ENCODE measurements at places on chromosomes 7 and 10. TPM values are rescaled to one million over a fixed set of nuclear protein-coding genes. Genes with fewer than 3 reads are reported as not detected.

OR2A42 gene
- not detected for total RNA-seq

DNA sequence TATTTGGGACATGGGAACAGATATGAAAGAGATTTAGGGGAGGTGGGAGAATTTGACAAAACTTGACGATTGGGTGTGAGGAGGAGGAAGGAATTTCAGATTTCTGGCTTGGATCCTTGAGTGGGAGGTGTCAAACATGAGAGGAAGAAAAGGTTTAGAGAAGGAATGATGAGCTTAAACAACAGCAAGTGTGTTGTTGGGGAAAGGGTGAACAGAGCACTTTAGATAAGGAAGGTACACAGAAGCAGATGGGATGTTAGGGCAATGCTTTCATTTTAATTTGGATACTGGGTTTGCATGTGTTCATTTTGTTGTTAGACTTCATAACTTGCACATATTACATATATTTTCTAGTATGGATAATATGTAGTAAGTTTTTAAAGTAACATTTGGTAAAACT lies 23.2 kb downstream of the REEP3 start:
- H3K4me3 ChIP-seq, result no peak overlapping the region
- no peaks in the 10 kb centered on the region for H3K27me3 ChIP-seq
- DNase-seq, result no peak
- H3K36me3 ChIP-seq, result peaks cover 9% of the 10 kb centered on the region
- peak overlapping the region; percentile 13 for H3K27ac ChIP-seq

DNA sequence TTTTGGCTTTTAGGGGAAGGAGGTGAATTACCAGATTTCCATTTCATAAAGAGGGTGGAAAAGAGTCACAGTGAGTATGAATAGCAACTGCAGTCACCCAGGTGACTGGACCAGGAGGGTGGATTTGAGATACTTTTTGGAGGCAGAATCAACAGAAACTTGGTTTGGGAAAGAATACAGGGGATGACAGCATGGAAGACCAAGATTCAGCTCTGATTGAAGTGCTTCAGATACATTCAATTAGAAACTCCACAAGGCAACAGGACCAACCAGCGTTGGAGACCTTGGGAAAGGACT lies 83.0 kb downstream of the SGMS1 start:
- H3K36me3 ChIP-seq, result no peaks in the 10 kb centered on the region
- H3K27ac ChIP-seq, result no peak overlapping the region

GRCh38 chr10:35331894-35332640 lies 4.2 kb upstream of the CCNY start:
- no peak overlapping the region for H3K4me3 ChIP-seq
- peaks cover 38% of the 10 kb centered on the region for H3K4me1 ChIP-seq
- peaks cover 9% of the 10 kb centered on the region for H3K36me3 ChIP-seq
- H3K27me3 ChIP-seq, result no peaks in the 10 kb centered on the region

DNA sequence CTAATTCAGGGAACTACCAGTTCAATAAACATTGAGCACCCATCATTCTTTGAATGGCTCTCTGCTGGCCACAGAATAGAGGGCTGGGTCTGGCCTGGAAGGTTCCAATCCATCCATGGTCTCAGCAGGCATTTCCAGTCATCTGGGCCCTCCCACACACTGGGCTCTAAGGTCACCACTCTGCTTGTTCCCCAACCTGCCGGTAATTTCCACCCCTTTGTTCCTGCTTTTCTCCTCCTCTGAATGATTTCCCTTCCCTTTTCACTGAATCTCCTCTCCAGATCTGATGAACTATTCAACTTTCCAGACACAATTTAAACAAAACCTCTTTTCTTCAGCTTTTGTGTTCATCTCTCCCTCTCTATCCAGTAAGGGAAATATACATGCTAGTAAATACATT lies 2.6 kb downstream of the BZW2 start:
- H3K4me1 ChIP-seq, result peaks cover 47% of the 10 kb centered on the region
- H3K4me3 ChIP-seq, result peak overlapping the region; percentile 100
- H3K27me3 ChIP-seq, result no peaks in the 10 kb centered on the region
- peaks cover 6% of the 10 kb centered on the region for H3K36me3 ChIP-seq
- no peak for DNase-seq

- H3K4me1 ChIP-seq, result no peaks in the 10 kb centered on the region
- H3K27ac ChIP-seq, result no peak overlapping the region
- H3K36me3 ChIP-seq, result no peaks in the 10 kb centered on the region
- DNase-seq, result no peak
- H3K27me3 ChIP-seq, result no peaks in the 10 kb centered on the region
- H3K4me3 ChIP-seq, result no peak overlapping the region
These were observed 239.7 kb upstream of the SEMA3D start for GRCh38 chr7:85426487-85426960.

Measured in type B pancreatic cell (in vitro differentiated cells).